ENCODE measurements at places on chromosomes 12 and 14.

GRCh38 chr12:89179983-89180382 is 172.3 kb downstream of the DUSP6 start:
- no peak for DNase-seq

DNA sequence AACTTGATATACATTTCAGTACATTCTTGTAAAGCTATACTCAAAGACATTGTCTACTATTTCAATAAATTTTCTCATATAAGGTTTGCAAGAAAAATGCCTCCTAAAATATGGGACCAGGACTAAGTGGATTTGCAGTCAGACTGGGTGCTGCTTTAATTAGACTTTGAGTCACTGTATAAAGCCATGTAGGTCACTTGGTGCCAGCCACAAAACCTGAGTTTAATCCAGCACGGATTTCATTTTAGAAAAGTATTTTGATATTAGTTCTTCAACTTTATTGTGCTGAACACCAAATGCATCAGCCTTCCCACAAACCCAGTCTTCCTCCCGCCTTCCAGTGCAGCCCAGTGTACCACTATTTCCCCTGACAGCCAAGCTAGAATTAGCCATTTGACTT is 9.9 kb upstream of the NID2 start:
- DNase-seq = no peak

GRCh38 chr12:107318806-107319532 is 225.6 kb upstream of the CRY1 start:
- no peak for DNase-seq

DNA sequence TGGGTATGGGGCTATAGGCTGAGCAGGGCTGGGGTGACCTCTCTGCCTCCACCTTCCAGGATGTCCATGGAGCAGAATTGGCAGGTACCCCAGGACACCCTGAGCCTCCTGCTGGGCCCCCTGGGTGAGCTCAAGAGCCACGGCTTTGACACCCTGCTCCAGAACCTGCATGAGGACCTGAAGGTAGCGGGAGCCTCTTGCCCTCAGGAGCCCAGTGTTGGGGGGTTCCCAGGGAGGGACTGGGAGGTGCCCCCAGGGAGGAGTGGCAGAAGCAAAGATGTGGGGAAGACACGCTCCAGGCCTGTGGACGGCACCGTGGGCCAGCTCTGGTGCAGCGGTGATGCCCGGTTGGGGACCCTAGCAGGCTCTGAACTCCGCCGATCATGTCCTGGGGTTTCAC is 8.3 kb downstream of the TNFAIP2 start:
- DNase-seq = no peak

- no peak for DNase-seq
Measured at GRCh38 chr14:77023001-77023996, 5.2 kb downstream of the IRF2BPL start.

- no peak for DNase-seq
Measured at GRCh38 chr12:119338593-119339363, 4.2 kb downstream of the CCDC60 start.

- no peak for DNase-seq
Measured at GRCh38 chr12:106114447-106115068, 24.2 kb downstream of the NUAK1 start.

DNA sequence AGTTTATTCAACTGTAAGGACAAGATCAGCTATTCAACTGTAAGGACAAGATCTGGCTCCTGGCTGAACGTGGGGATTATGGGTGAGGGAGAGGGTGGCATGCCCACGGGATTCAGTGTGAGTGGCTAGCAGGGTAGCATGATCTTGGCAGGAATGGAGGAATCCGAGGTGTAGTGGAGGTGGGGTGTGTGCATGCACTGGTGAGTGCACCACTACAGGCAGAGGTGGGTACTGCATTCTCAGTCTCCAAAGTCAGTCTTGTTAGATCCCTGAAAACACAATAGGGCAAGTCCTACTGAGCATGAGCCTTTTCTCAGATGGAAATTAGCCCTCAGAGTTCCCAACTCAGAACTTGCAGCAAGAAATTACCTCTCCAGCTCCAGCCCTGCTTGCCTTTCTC is 32.2 kb upstream of the DCD start:
- DNase-seq = no peak

- DNase-seq = no peak
Measured at GRCh38 chr12:42459336-42459847, 130.2 kb downstream of the PRICKLE1 start.

DNA sequence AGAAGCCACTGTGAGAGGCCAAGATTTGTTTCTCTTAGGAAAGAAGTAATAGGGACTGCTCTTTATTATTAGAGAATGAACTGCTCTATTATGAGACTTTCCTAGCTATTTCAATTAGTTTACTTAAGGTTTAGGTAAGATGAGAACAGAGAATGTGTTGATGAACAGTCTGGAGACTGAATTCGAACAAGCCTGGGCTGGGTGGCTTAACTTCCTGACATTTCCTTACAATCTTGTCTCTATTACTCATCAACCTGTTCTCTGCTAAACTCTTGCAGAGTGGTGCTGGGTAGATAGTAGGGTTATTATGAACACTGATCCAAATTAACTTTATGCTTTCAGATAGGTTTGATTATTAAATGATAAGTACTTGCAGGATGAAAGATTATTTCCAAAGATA is 31.2 kb downstream of the SLC15A5 start:
- no peak for DNase-seq

DNA sequence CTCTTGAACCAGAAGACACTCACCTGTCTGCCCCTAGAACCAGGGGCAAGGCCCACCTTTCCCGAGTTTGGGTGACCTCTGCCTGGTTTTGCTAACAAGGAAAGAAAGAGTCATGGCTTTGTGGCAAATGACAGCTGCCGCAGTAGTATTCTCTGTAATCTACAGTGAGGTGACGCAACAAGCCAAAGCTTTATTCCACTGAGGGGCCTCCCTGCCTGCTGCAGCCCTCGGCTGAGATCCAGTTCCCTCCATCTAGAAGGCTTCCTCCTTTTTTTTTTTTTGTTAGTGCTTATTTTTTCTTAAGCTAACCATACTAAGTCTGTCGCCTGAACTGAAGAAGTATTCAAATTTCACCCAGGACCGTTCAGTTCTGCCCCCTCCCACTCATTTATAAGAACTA is 142.3 kb upstream of the TMCC3 start:
- DNase-seq = no peak

DNA sequence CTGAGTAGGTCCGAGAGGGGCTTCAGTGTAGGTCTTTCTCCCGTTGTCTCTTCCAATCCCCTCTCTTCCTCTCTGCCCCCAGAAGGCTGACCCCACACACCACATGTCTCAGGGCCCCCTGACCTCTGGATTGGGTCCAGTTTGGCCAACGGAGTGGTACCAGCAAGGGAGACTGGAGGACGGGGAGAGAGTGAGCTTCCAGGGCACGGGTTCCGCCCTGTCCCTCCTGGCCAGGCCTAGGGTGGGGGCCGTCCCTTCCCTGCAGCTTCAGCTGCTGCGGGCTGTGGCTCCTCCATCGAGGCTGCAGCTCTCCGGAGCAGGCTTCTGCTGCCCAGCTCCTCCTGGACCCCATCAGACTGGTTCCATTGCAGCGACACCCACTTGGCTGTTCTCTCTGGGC is 17.4 kb downstream of the FZD10 start:
- DNase-seq = no peak

DNA sequence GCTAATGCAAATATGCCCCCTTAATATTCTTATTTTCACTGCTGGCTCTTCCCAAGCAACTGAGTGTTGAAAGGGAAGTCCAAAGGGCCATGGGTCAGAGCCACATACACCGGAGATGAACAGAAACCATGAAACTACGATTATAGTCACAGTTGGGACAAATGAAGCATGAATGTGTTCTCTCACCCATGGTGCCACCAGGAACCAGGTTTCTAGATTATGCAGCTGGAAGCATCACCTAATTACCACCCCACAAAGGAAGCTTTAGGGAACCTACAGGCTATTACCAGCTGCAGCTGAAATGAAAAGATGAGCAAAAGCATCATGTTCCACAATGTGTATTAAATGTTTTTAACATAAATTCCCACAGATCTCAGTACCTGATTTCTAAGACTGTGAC is 15.4 kb downstream of the TMTC1 start:
- DNase-seq = no peak

- no peak for DNase-seq
Measured at GRCh38 chr14:91123201-91123600, 9.3 kb downstream of the DGLUCY start.

- DNase-seq = no peak
Measured at GRCh38 chr14:93564918-93565317, 134.2 kb downstream of the UNC79 start.

GRCh38 chr14:101992708-101993107 is 28.3 kb downstream of the DYNC1H1 start:
- no peak for DNase-seq

DNA sequence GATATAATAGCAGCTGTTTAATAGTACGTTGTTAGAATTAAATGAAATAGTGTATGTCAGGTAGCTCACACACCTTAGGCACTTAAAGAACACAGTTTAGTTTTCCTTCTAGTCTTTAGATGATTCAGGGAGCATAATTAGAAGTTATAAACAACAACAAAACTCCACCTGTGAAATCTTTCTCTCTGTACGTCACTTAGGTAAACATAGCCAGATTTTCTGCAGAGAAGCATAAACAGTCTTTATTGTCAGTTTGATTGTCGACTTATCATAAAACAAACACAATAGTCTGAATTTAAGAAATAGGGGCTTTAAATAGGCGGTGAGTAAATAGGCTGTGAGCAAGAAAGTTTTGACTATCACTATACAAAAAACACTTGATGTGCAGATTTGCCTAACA is 84.6 kb upstream of the PKP2 start:
- DNase-seq = no peak

- no peak for DNase-seq
Measured at GRCh38 chr12:1934068-1934467, 15.6 kb upstream of the CACNA2D4 start.

DNA sequence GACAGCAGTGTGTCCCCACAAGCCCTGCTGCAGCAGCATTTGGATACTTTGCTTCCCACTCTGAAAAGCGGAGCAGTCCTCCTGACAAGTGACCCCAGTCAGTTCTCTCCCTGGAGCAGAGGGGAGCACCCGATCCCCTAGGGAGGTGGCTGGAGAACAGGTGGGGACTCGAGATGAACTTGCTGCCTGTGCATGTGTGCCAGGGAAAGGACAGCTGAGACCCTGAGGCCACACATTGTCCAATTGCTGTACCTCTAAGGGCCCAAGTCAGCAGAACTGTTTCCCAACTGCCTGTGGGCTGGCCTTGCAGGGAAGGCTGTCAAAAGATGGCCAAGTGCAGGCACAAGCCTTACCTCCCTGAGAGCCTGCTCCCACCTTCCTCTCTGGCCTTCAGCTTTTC is 55.1 kb downstream of the IFT43 start:
- DNase-seq = no peak

GRCh38 chr12:51860986-51861385 is 12.5 kb upstream of the FIGNL2 start:
- DNase-seq = no peak

DNA sequence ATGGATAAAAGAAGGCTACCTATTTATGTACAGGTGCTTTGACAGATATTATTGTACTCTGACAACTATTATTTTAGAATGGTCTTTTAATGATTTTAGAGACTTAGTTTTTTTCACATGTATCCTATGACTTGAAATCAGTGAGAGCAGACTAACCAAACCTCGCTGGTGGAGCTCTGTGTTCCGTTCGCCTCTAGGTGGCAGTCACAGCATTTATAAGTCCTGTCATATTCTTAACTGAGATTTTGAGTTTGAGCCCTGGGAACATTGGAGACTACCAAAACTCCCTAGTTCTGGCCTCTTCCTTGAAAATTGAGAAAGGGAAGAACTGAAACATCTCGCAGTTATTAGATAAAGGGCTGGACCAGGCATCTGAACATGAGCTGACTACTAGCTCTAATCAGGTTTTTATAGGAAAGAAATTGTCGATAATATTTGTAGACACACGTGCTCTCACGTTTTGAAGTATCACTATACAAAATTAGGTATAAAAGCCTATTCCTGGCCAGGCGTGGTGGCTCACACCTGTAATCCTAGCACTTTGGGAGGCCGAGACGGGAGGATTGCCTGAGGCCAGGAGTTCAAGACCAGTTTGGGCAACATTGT is 48.3 kb downstream of the TTLL5 start:
- peak; percentile 8 for DNase-seq

DNA sequence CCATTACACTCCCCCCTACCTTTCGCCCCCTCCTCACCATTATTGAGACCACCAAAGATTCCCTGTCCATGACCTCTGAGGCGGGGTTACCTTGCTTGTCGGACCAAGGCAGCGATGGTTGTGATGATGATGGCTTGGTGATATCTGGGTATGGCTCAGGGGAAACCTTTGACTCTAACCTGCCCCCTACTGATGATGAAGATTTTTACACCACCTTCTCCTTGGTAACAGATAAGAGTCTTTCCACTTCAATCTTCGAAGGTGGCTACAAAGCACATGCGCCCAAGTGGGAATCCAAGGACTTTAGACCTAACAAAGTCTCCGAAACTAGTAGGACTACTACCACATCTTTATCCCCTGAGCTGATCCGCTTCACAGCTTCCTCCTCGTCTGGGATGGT is 350.2 kb downstream of the DIO2 start:
- DNase-seq = no peak

DNA sequence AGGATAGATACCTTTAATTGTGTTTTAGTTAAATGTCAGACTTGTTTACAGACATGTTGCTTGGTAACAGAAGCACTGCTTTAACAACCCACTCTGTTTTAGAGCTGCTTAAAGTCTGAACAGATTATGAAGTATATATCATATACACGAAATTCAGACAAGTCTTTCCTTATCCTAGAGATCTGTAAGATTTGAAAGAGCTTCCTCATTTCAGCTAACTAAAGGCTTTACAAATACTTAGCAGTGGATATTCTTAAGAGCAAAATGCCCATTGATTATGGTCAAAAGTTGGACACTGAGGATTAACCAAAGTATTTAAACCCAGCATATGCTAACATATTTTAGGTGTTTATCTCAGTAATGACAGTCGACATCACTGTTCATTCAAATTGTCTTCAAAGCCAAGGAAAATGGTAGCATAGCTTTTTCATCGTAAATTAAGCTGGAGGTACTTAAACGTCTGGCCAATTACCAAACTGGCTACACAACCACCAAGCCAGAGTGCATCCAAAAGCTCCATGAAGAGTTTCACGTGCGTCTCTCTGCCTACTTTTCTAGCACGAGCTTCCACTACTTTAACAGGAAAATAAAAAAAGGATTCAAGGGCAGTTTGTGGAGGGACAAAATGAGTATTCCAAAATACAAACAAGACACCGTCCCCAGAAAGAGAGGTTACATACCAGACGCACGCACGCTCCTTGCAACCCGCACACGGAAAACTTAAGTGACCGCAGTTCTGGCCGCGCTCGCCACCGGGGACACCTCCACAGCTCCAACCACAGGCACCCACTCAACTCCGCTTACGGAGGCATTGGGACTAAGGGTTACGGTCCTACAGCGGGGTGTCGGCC is 565 bp downstream of the CEP83 start:
- no peak for DNase-seq

All from NCI-H2081 treated with DMSO at 0.1 percent for 48 hours (cell line).